ENCODE measurements at places on chromosomes 2 and 18.

GRCh38 chr2:173171924-173172643 is 96.4 kb downstream of the MAP3K20 start:
- no peak for DNase-seq

DNA sequence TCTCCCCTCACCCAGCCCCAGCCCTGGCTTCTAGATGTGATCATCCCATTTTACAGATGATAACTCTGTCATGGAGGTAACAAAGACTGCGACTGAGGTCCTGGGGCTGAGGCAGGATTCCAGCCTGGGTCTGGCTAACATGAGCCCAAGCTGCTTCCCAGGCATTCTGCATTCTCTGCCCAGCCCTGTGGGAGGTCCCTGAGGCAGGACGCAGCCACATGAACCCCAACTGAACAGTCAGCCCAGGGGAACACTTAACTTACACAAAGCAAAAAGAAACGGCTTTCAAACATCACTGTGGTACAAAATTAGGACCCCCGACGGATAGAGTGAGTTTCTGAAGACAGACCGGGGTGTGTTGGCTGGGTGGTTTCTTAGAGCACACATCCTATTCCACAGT is 135.3 kb downstream of the ACKR3 start:
- DNase-seq, result no peak

DNA sequence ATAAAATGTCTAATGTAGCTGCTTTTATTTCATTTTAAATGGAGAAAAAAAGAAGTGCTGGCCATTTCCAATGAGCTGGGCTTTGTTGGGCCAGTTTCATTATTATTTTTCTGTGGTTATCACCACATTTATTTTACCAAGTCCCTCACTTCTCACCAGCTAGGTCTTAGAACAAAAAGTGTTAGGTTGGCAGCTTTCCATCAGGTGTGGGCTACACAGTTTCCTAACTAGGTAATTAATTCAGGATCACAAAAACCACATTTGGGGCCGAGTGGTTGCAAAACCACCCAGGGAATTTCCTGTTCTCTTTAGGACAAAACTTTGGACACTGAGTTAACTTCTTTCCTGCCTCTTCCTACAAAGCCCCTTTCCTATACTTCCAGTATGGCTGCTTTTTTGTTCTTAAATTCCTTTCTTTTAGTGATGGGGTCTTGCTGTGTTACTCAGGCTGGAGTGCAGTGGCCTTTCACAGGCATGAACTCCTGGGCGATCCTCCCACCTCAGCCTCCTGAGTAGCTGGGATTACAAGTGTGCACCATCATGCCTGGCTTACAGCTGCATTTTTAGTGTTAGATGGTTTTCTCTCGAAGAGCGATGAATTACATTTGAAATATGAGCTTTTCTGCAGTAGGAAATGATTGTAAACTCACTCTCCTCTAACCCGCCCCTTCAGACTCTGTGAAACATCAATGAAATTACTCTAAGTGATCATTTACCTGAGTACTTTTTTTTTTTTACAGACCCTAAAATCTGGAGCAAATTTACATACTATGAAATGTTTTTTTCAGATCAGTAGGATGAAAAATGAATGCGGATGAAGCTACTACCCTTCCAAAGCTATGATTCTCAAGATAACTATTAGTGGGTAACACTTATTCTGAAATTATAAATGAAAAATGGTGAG is 2.6 kb upstream of the ZFP36L2 start:
- no peak for DNase-seq

- DNase-seq, result no peak
These were observed 42.5 kb downstream of the DPYSL5 start for GRCh38 chr2:26890341-26891000.

DNA sequence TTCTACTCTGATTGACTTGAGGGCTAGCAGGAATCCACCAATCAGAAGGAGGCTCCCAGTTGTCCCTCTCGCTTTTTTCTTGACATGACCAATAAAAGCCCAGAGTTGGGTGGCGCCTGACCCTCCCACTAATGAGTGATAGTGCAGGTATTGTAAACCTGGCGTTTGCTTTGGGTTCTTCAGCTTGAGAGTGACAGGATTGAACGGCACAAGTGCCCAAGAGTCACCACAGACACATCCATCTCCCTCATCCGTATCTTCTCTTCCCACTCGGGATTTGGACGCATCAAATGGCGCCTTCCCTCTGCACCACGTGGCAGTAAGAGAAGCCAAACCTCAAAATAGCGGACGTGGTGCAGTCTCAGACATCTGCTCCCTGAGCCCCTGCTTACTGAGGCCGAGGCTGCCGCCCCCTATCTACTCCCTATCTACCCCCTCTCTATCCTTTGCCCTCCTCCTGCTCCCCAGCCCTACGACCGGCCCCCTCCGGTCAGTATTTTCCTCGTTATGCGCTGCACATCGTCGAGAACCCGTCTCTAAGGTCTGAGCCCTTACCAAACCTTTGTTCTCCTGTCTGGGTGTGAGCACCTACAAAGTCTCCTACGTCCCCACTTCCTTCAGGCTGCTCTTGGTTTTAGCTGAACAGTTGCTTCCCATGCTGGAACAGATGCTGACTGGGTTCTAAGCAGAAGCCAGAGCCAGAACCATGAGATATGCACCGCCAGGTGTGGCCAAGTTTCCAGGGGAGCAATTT is 881 bp upstream of the FAM161A start:
- DNase-seq, result peak; percentile 69

GRCh38 chr18:48994044-48994651 is 43.4 kb upstream of the SMAD7 start:
- DNase-seq, result no peak

GRCh38 chr2:110678457-110679336 is 834 bp upstream of the BUB1 start:
- DNase-seq, result no peak

- no peak for DNase-seq
These were observed 248.7 kb upstream of the SIX3 start for GRCh38 chr2:44692821-44693220.
